ENCODE measurements at places on chromosomes 6 and 20.

- no peak for DNase-seq
Observed at GRCh38 chr6:130148181-130148580, 74.6 kb downstream of the SAMD3 start.

GRCh38 chr6:90107371-90107770, 189.3 kb downstream of the BACH2 start:
- DNase-seq, result no peak

DNA sequence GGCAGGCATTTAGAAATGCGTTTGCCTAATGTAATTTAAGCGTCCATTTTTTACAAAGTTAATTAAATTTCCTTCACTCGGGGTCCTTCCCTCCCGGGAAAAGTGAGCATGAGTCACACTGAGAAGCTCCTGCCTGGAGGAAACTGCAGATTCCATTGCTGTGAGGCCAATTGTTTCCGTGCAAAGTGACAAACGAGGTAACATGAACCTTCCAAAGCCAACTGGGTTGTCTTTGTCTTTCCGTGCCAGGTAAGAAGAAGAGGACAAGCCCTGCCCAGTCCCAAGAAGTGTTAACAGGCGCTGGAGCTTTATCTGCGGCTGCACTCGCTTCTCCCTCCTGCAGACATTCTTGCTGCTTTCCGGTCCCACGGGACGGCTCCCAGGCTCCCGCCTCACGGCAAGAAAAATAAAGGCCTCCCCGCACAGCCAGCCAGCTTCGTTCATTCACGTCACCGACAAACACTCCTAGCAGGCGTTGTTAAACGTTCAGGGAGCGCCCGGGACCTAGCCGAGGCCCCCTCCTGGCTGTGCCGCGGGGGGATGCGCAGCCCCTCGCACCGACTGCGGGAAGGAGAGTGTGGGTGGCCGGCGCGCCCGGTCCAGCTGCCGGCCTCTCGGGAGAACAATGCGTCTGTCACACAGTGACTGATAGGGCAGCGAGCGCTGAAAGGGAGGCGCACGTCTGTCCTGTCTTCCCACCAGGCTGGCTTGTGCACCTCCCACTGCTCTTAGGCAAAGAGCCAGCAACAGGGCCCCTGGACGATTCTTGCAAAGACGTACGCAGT, 61.5 kb upstream of the HDDC2 start:
- DNase-seq, result no peak

- DNase-seq, result no peak
Observed at GRCh38 chr6:35733633-35734032, 3.2 kb upstream of the ARMC12 start.

GRCh38 chr6:41325446-41326066, 9.9 kb upstream of the NCR2 start:
- DNase-seq, result no peak

DNA sequence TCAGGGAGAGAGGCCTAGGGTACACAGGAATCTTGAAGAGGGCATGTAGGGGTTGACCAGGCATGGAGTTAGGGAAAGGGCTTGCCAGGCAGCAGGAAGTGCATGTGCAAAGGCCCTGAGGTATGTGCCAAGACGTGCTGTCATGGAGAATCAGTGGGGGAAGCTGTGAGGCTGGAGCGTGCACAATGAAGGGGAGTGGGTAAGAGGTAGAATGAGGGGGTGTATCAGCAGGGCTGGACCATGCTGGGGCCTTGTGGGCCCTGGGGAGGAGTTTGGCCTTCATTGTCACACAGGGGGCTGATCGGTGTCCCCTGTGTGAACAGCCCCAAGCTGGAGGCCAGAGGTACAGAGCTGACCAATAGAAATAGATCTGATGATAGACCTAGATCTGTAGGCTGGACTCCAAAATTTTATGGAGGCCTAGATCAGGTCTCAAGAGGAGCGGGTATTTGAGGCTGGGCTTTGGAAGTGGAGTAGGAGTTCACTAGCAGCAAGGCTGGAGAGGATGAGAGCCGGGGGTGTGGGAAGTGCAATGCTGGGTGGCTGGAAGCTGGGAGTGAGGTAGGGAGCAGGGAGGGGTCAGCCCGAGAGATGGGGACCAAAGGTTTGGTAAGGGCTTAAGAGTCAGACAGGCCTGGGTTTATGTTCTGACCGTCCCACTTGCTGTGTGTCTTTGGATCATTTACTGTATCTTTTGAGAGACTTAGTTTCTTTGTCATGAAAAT, 3.0 kb downstream of the SRC start:
- DNase-seq, result no peak

GRCh38 chr6:27495386-27496135, 22.7 kb upstream of the ZNF184 start:
- no peak for DNase-seq

GRCh38 chr6:7703148-7703680, 22.7 kb upstream of the BMP6 start:
- no peak for DNase-seq

GRCh38 chr6:36649701-36650484, 28.6 kb upstream of the CDKN1A start:
- no peak for DNase-seq

DNA sequence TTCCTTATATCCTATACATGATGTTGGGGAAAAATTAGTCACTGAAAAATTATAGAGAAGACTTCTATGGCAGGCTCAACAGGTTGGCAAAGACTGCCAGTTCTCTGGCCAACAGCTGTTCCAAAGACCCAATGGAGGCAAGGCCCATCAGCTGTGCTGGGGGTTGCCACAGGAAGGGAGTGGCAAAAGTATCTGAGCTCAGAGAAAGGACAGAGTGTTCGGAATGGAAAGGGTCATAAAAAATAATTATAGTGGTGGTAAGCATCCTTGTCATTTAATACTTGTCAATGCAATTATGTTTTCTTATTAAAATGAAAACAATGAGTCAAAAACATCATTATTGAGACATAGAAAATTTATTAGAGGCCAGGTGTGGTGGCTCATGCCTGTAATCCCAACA, 36.1 kb downstream of the FASTKD5 start:
- DNase-seq, result no peak

DNA sequence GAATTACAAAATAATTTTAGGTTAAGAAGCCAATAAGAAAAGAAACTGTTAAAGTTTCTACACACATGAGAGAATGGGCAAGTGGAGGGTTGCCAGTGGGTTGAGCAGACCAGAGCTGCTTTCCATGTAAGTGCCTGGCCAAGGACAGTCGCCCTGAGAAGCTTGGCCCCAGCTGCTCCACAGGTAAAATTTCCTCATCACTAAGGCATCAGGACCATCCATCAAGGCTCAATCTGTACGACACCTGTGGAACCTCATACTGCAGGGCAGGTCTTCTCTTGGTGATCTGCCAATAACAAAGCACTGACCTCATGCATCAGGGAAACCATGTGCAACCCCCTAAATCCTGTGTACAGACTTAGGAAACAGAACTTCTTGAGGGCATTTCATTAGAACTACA, 115.4 kb downstream of the INSM1 start:
- no peak for DNase-seq

DNA sequence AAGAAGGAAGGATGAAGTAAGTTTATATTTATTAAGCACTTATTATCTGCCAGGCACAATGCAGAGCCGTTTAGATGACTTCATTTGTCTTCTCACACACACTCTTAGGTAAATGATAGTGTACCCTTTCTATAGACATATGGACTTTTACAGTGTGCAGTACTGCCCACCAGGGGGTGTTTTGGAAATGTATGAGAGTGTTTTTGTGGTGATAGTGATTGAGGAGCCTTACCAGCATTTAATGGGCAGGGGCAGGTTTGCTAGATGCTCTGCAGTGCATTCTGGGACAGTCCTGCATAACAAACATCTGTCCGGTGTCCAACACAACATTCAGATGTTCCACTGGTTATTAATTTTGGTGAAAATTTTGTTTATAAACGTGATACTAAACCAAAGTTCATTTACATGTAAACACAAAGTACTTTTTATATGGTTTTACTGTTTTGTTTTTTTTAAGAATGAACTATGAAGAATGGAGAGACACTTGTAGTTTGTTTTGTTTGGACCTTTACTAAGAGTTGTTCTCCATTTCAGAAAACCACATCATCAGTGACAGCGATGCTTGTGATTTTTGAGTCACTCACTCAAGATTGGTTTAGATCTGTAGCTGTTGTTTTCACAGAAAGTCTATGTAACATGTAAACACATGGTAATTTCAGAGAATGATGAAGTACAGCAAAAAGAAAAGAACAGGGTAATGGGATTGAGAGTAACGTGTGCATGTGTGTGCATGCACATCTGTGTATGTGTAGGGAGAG, 19.9 kb downstream of the KCNS1 start:
- DNase-seq, result no peak

All from DND-41 (cell line).